ENCODE measurements at places on chromosomes 3 and 15. TPM values are rescaled to one million over a fixed set of nuclear protein-coding genes. Genes with fewer than 3 reads are reported as not detected.

DNA sequence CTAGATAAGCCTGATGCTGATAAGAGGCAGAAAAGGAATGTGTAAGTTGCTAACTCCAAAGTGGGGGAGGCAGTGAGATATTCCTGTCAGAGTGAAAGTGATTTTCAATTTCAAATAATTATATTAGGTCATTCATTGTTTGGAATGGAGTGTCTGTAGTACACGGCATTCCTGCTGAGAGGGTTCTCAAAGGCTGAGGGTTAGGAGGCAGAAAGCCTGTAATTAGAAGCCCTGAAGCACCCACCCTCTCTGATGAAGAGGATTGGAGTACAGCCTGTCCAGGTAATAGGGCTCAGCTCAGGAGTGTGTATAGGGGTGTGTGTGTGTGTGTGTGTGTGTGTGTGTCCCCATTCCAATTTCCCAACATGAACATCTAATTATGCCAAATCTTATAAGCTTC is 486.8 kb downstream of the MAGI1 start:
- H3K27ac ChIP-seq: no peak overlapping the region
- H3K36me3 ChIP-seq: no peaks in the 10 kb centered on the region
- no peak for DNase-seq
- no peak overlapping the region for H3K4me3 ChIP-seq
- H3K27me3 ChIP-seq: no peaks in the 10 kb centered on the region

- H3K4me3 ChIP-seq: no peak overlapping the region
- no peaks in the 10 kb centered on the region for H3K36me3 ChIP-seq
- DNase-seq: no peak
- H3K4me1 ChIP-seq: peaks cover 10% of the 10 kb centered on the region
- no peak overlapping the region for H3K27ac ChIP-seq
- no peaks in the 10 kb centered on the region for H3K27me3 ChIP-seq
Measured at GRCh38 chr3:185767002-185767688, 57.7 kb downstream of the IGF2BP2 start.

- no peak overlapping the region for H3K4me3 ChIP-seq
- no peak for DNase-seq
- no peaks in the 10 kb centered on the region for H3K27me3 ChIP-seq
- no peaks in the 10 kb centered on the region for H3K36me3 ChIP-seq
Measured at GRCh38 chr3:3689601-3690375, 109.4 kb upstream of the LRRN1 start.

- H3K36me3 ChIP-seq: no peaks in the 10 kb centered on the region
- H3K27me3 ChIP-seq: no peaks in the 10 kb centered on the region
- peaks cover 22% of the 10 kb centered on the region for H3K4me1 ChIP-seq
- H3K27ac ChIP-seq: peak overlapping the region; percentile 62
- no peak overlapping the region for H3K4me3 ChIP-seq
Measured at GRCh38 chr3:184651904-184652303, 60.0 kb downstream of the MAGEF1 start.

PIF1 gene
- total RNA-seq: 54.8 TPM

All from PC-9 (cell line).